Renal cortex interstitium (tissue), 15 donors: ENCODE measurements at places on chromosomes 6 and 20. TPM values are rescaled to one million over a fixed set of nuclear protein-coding genes. Genes with fewer than 3 reads are reported as not detected.

DNA sequence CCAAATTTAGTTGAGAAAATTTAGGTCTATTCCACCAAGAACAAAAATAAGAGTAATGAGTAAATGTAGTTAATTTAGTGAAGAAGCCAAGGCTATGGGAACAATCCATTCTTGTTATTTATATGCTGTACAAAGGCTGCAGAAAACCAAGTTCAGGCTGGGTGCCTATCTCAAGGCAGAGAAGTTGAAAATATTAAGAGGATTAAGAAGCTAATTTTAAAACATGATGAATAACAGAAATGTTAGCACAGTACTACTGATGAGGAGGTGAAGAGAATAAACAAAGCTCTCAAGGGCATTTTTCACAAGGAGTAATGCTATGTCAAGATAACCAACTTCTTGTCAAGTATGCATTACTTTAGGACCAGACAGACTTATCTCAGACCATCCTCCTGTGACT, 68.6 kb downstream of the RCAN2 start:
- no peak for DNase-seq

ME1 gene
- polyA plus RNA-seq: 1.8 TPM

GRCh38 chr6:53765270-53765669, 29.5 kb upstream of the LRRC1 start:
- no peak for DNase-seq

ADGRG6 gene
- polyA plus RNA-seq: 28.4 TPM

DOK5 gene
- 7.9 TPM for polyA plus RNA-seq

PXDC1 gene
- polyA plus RNA-seq: 20.4 TPM

CALHM5 gene
- polyA plus RNA-seq: 2.3 TPM

DNA sequence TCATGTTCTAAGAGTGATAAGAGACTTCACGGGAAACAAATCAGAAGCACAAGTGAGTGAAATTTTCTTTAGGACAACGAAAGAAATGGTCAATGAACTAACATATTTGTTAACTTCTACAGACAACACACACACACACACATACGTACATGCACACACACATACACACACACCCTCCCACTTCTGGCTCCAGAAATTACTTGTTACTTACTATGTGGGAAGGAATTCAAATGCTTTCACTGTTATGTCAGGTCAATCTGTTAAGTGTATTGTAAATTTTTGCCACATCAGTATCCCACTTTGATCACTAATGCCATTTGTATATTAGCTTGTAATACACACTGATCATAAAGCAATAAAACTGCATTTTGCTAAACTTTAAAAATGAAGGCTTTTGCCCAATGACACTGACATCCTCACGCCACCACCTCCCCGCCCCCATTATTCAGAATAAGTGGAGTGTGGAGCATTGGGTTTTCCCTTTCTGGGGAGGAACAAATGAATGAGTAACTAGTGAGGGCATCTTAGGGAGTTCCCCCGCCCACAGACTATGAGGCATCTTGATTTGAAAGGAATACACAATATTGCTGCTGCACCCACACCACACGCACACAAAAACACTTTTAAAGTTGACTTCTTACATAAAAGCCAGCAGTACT, 76.2 kb downstream of the ATXN1 start:
- no peak for DNase-seq

DNA sequence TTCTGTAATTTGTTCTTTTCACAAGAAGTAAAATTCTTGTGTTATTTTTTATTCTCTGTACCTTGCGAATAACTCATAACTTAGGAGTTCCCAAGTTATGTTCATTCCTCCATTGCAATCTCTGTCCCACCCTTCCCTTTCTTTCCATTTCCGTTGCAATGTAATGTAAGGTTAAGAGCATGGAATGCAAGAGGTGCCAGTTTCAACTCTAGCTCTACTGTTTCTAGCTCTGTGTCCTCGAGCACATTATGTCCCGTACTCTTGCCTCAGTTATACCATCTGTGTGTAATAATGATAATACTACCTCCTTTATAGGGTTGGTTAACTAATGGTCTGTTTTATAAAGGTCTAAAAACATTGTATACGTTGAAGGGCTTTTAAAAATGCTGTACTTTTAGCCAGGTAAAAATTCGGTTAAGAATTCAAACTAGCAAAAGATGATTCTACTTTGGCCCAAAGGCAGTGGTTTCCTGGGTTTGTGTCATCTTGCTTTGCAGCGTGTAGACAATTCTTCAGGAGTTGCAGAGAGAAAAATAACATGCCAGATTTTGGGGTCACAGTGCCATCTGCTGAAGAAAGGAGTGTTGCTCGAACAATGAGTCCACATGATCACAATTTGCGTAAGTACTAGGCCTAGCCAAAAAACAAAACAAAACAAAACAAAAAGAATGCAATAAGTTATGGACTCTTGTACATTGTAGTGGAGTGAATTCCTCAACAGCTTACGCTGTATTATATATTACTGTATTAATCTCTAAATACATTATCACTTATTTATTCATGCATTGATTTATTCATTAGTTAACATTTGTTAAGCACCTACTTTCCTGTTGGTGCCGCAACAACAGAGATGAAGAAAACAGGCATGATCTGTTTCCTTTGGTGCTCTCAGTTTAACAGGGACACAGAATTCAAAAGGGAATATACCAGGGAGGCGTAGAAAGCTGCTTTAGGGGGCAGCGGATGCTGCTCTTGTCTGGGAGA, 10.0 kb upstream of the PFDN4 start:
- no peak for DNase-seq

GRCh38 chr6:89048288-89048923, 32.1 kb upstream of the PNRC1 start:
- no peak for DNase-seq

NRN1 gene
- polyA plus RNA-seq: 5.8 TPM

GRIK2 gene
- 14.2 TPM for polyA plus RNA-seq

C6orf132 gene
- polyA plus RNA-seq: 5.5 TPM

- DNase-seq: no peak
Observed at GRCh38 chr20:62461834-62462233, 14.0 kb downstream of the GATA5 start.

GSTA3 gene
- polyA plus RNA-seq: 0.83 TPM

MOG gene
- polyA plus RNA-seq: 0.20 TPM

CRISP2 gene
- 0.07 TPM for polyA plus RNA-seq

- DNase-seq: no peak
Observed at GRCh38 chr6:111254004-111254778, 166.9 kb downstream of the SLC16A10 start.

SIRPD gene
- not detected for polyA plus RNA-seq

RHAG gene
- polyA plus RNA-seq: 2.2 TPM

DNA sequence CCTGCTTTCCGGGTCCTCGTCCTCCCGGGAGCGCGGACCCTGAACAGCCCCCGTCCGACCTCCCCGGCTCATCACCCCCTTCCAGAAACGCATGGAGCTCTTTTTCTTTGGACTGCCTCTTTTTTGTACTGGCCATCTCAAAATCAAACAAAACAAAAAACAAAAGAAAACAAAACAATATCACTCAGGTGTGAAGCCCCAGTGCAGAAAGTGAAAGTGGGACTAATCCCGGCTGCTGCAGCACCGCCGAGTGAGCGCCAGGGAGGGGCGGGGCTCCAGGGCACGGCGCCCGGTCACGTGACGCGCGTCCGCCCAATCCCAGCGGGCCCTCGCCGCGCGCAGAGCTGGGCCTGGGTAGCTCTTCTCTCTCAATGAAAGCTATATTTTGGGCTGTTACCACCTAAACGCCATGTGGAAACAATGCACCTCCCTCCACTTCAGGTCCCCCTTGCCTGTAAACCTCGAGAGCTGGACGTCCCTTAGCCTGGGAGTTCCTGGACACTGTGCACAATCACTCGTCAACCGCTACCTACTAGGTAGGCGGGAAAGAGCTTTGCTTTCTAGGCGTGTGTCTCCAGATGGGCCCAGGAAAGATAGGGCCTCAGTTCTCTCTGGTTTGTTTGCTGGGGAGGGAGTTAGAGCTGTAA, 93.7 kb upstream of the PRDM1 start:
- peak; percentile 71 for DNase-seq

DNA sequence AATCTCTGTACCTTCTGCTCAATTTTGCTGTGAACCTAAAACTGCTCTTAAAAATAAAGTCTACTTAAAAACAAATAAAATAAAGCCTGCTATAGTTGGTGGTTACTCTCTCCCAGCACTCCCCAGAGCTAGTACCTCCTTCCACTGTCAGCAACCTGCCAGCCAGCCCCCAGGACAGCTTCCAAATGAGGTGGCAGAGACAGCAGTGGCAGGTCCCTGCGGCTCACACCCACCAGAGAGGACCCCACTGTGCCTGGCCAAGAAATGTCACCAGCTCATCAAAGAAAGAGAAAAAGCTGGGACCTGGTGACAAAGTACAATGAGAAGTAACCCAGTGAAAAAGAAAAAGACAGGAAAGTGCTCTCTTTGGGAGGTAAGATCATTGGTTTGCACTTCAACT, 15.2 kb downstream of the APMAP start:
- no peak for DNase-seq

ZNF165 gene
- 3.9 TPM for polyA plus RNA-seq
